SK-N-SH treated with all-trans-retinoic acid at 6 μM for 48 hours (cell line): ENCODE measurements at places on chromosomes 6 and 20.
A peak's percentile ranks its signal among the peaks of the same experiment; 100 is the strongest.

GRCh38 chr6:159151266-159151855 is 17.8 kb upstream of the FNDC1 start:
- ATAC-seq = peak; percentile 83

DNA sequence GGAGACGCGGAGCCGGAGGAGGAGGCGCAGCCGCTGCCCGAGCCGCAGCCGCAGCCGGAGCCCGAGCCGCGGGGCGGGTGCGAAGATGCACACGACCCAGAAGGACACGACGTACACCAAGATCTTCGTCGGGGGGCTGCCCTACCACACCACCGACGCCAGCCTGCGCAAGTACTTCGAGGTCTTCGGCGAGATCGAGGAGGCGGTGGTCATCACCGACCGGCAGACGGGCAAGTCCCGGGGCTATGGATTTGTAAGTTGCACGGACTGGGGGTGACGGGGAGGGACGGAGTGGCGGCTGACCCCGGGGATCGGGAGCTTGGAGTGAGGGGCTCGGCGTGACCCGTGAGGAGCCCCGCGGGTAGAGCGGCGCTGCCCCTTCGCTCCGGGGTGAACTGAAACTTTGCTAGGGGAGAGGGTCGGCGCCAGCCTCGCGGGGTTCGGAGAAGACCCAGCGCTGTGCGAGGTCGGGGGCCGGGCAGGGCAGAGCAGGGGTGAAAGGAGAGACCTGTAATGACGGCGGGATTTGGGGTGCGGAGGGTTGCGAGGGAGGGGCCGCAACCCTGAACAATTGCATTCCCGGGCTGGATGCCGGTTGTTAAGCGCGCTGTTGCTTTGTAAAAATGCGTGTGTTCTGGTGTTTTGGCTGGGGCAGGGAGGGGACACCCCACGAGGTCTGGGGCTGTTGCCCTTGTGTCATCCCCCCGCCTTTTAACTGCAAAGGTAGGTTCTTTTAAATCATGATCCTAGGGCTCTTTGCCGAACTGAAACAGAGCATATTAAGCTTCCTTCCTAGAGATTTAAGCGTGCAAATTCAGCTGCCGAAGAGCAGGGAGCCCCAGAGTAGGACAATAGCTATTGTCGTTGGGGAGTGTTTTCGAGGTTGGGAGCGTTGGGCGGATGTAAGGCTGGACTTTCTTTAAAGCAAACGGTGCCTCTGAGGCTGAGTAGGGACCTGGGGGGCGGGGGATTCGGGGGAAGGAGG is 628 bp downstream of the RBM24 start:
- ATAC-seq = peak; percentile 17

GRCh38 chr6:51743999-51744398 is 343.4 kb downstream of the PKHD1 start:
- ATAC-seq = no peak

- no peak for ATAC-seq
These were observed 93.5 kb downstream of the ERMARD start for GRCh38 chr6:169844946-169845345.

GRCh38 chr6:157143171-157143889 is 180.0 kb downstream of the TMEM242 start:
- peak; percentile 66 for ATAC-seq

GRCh38 chr20:59692139-59692538 is 87.8 kb downstream of the PHACTR3 start:
- no peak for ATAC-seq

GRCh38 chr20:38843346-38843745 is 37.8 kb downstream of the PPP1R16B start:
- ATAC-seq = no peak

DNA sequence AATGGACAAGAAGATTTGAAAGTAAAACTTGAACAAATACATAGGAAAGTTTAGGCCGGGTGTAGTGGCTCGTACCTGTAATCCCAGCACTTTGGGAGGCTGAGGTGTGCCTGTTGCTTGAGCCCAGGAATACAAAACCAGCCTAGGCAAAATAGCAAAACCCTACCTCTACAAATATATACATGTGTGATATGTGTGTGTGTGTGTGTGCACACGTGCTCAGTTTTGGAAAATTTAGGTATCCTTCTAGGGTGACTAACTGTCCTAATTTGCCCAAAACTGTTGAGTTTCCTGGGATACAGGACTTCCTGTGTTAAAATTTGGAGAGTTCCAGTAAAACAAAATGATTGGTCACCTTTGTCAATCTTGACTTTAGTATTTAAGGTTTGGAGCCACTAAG is 503.2 kb downstream of the PKHD1 start:
- ATAC-seq = no peak

DNA sequence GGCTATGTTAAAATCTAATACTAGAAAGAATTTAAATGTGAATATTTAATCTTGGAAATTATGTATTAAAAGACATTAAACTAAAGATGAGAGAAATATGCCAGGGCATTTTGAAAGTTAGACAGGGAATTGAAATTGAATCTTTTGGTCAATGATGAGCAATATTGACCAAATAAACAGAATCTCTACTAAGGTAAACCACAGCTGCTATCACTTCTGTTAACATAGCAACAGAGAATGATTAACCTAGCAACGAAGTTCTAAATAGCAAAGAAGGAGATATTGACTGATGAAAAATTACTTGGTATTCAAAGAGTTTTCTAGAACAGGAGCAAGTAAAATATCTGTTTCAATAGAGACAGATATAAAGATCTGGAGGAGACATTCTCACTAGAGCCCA is 45.2 kb upstream of the RSPO3 start:
- no peak for ATAC-seq

DNA sequence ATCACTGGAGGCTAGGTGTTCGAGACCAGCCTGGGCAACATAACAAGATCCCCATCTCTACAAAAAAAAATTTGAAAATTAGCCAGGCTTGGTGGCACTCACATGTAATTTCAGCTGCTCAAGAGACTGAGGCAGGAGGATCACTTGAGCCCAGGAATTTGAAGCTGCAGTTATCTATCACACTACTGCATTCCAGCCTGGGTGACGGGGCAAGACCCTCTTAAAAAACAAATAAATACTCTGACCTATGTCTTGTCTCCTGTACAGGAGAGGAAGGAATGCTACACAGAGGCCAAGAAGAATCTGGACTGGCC is 25.8 kb downstream of the COX4I2 start:
- no peak for ATAC-seq

DNA sequence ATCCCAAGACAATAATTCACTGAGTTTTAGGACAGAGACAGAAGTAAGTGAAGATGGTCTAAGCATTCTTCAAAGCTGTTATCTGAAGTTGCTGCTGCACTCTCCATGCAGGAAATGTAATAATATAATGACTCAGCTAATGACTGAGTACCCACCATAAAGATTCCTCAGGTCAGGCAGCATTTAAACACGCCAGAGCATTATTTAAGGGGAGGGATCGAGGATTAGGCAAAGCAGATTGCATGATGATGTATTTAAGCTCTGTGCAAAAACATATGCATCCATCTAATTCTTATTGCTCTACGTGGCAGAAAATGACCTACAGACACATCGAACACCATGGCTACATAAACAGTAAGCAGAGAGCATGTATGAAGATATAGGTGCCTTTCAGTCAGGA is 216.4 kb downstream of the UNC5CL start:
- no peak for ATAC-seq

GRCh38 chr6:72938104-72938503 is 287.2 kb downstream of the KHDC1L start:
- no peak for ATAC-seq

DNA sequence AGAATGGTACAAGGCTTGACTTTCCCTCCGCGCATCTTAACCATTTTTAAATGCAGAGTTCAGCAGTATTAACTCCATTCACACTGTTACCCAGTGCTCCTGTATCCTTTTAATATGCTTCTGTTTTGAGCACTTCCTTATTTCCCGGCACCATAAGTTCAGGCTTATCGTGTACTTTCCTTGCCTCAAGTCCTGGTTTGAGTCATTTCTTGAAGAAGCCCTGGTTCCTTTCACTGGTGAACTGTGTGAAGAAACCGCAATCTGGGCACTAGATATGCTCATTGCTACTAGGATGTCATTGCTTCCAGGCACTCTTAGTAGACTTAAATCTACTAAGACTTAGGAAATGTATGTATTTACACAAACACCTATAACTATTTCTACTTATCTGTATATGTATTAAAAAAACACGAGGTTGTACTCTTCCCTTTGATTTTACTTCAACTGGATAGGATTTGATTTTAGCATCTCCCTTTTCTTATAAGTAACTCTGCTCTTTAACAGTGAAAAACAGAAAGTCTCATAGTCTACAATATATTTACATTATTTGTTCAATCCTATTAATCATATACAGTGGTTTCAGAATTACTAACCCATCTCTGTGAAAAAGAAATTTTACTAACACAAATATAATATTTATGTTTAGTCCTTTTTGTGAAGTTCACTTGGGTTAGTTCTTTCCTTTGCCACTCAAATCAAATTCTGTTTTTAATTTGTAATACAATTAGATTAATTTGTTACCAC is 135.5 kb downstream of the CDKAL1 start:
- ATAC-seq = no peak

GRCh38 chr20:7935027-7935551 is 5.2 kb downstream of the HAO1 start:
- no peak for ATAC-seq

- ATAC-seq = no peak
These were observed 63.0 kb upstream of the NCOA3 start for GRCh38 chr20:47438464-47439381.

DNA sequence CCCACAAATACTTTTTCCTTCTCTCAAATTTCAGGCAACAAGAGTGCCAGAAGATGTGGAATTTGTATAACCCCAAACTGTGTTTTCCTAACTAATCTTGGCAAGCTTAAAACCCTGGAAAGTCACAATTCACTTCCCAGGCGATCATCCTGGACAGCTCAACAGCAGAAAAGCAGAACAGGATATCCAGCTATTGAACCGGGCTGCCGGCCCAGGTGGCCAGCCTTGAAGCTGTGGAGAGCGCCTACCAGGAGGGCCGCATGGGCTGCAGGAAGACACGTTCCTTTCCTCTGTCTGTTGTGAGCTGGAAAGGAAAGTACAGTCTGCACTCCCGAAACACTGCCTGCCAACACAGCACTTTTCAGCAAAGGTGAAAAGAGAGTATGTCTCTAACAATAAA is 719.7 kb upstream of the MARCKS start:
- ATAC-seq = peak; percentile 88

DNA sequence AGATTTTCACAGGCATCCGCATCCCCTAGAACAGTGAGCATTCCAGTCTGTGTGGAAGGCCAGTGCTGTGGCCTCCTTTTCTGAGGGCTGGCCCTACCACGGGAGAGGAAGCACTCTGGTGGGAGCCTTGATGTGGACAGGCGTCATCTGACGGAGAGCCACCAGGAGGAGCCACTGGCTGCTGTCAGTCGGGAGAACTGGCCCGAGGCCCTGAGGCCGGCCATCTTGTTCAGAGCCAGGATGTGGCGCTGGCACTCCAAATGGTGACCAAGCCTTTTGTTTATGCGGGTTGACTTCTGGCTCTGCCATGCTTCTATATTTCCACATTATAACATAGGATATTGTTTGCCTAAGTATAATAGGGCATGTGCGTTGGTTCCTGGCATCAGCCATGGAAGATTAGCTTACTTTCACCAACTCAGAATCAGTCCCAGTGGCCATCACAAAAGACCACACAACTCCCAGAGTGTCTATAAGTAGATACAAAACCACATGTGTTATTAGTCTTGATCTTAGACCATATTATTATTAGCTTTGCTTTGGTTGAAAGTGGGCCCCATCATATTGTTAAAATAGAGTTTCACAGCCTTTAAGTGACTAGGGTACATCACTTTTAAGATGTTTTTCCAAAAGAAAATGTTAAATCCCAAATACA is 273.9 kb upstream of the TAB2 start:
- ATAC-seq = peak; percentile 83

- ATAC-seq = no peak
These were observed 214.6 kb upstream of the CDH4 start for GRCh38 chr20:61037498-61037897.

GRCh38 chr6:141641406-141641805 is 491.3 kb upstream of the GJE1 start:
- no peak for ATAC-seq

DNA sequence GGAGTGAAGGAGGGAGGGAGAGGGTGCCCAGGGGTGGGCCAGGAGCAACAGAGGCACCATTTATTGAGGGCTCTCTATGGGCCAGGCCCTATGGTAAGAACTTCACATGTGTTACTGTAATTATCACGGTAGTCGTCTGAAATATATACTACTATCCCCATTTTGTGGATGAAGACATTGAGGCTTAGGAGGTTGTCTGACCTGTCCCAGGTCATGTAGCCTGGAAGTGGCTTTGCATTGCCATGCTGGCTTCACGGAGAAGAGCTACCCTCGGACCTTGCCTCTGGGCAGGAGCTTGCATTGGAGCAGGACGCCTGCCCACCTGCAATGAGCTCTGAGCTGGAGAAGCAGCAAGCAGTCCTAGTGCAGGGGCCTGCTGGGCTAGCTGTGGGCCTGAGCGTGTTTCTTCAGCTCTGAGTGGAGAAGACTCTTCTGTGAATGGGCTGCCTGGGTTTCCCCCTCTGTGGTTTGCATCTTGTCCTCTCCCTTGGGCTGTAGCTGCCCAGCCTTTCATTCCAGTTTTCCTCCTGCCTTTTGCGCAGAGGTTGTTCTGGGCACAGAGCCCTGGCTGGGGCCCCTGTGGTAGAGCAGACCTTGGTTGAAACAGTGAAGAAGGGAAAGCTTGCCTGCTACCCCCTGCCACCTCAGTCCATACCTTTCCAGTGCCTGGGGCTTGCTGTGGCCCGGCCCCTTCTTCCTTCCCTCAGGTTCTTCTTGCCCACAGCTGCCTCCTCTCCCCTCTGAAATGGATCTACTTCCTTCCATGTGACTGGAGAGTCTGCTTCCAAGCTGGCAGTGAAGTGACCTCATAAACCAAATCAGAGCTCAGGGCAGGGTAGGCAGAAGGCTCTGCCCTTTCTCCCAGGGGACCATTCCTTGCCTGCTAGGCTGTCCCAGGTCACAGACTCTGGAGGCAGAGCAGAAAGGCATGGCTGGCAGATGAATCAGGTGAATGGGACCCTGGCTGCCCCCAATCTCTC is 24.1 kb upstream of the SRF start:
- ATAC-seq = no peak

DNA sequence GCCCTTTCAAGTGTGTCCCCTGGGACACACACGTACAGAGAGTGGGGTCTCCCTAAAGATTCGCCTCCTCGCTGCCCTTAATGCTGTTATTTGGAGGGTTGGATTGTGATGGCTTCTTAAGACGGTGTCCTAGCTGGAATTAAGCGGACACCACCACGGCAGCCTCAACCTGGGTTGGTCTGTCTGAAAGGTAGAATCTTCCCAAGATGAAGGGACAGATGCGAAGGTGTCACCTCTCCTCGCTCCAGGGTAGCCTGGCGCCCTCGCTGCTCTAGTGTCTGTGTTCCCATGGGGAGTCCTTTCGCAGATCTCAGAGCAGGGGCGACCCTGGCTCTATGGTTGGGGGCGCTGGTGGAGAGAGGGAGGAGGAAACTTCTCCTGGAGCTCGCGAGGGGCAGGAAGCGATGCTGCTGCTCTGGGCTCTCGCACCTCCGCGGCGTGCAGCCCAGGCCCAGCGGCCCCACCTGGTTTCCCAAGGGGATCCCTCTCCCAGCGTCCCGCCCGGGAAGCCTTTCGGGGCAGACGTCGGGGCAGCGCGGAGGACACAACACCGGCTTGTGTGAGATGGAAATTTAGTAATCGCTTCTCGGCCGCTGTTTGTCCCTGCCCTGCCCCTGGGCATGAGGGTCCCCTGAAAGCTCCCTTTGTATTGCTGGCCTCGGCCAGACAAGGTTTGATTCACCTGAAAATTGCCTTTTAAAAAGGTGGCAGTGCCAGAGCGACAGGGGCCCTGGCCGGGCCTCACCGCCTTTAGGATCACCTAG is 1.7 kb downstream of the RSPO3 start:
- ATAC-seq = peak; percentile 9
